ENCODE measurements at places on chromosomes 3 and 15.

DNA sequence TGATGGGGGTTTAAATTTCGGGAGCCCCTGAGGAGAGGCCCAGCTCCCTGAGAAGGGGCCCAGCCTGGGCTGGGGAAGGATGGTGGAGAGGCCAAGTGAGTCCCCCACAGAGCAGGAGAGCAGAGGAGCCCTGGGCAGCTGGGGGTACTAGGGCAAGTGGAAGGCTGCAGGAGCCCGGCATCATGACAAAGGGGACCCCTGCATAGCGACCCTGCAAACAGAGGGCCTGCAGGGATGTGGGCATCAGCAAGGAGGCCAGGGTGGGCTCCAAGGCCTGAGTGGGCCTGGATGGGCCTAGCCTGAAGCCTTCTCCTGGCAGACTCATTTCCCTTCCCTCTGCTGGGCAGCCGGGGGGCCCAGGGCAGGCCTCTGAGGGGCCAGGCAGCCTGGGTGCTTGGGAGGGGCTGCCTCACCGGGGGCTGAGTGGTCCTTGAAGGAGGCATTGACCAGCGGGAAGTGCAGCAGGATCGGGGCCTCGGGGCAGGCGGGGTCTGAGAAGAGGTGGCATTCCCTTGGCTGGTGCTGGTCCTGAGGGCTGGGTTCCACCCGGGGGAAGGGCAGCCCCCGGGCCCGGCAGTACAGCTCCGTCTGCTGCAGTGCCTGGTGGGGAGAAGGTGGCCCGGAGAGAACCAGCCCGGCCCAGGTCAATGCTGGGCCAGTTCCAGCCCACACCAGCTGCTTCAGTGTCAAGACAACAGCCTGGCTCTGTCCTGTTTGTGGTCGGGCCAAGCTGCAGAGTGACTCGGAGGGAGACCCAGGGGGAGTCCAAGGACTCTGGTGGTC is 24.7 kb downstream of the PLA2G4D start:
- no peak for DNase-seq

GRCh38 chr3:141485641-141486495 is 959 bp upstream of the RASA2 start:
- DNase-seq, result no peak

DNA sequence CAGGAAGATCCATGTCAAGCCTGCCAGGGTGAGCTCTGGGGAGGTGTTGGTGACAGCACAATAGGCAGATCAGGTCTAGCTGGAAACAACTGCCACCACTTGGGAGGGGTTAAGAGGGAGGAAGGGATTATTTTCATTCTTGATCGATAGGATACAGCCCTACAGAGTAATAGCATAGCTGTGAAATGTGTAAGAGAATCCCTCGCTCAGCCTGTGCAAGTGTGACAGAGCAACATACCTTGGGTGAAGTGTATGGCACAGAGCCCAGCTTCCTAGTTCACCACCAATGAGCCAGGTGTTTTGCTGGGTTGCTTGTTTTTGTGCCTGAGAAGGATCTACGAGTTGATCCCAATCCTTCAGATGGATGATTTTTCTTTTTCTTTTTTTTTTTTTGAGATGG is 9.2 kb upstream of the DCUN1D1 start:
- no peak for DNase-seq

- DNase-seq, result no peak
Measured at GRCh38 chr3:71305231-71306206, 278.0 kb downstream of the FOXP1 start.

GRCh38 chr15:73541479-73541878 is 91.7 kb downstream of the NPTN start:
- DNase-seq, result no peak

DNA sequence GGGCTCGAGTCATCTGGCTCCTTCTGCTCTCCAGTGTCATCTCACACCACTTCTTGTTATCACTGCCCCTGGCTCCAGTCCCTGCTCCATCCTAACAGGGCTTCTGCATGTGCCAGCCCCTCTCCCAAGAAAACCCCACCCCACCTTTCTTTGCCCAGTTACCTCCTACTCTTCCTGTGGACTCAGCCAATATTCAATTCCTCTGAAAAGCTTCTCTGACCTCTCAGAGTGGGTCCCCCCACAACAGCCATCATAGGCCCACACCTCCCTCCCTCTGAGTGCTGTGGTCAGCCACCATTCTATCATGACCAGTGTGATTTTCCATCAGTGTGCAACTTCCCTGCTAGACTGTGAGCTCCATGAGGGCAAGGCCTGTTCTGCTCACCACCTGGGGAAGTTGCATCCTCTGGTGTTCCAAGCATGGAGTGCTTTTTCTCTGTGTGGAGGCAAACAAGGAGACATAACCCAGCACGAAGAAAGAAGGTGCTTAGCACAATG is 71.6 kb downstream of the ADCY5 start:
- no peak for DNase-seq

DNA sequence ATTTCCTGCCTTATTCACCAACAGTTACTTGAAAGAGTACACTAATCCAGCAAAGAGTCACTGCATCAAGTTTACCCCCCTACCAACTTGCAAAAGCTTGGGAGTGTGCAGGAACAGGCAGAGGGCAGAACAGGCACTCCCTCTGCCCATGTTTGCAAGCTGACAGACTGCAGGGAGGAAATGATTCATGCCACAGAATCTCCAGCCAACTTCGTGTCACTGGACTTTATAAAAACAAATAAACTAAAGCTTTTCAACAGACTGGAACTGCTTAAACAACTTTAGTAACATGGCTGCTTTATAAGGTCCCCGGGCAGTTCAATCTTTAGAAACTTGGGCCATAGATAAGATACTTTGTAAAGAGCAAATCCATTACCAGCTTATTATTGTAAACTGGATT is 129.5 kb downstream of the THRB start:
- DNase-seq, result no peak

DNA sequence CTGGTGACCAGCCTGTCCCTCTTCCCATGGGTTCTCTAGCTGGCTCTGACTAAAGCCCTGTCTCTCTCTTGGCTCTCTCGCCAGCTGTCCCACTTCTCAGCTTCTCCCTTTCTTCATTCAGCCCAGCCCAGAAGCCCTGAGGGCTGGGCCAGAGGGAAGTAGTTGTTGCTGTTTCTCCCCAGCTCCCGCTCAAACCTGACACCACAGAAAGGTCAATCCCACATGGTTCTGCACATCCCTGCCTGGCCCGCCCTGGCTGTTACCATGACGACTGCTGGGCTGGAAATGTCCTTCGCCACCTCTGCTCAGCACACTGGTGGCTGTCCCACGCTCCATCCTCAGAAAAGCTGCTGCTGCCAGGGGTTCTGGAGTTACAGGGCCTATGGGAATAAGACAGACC is 25.9 kb downstream of the CCDC32 start:
- DNase-seq, result no peak

DNA sequence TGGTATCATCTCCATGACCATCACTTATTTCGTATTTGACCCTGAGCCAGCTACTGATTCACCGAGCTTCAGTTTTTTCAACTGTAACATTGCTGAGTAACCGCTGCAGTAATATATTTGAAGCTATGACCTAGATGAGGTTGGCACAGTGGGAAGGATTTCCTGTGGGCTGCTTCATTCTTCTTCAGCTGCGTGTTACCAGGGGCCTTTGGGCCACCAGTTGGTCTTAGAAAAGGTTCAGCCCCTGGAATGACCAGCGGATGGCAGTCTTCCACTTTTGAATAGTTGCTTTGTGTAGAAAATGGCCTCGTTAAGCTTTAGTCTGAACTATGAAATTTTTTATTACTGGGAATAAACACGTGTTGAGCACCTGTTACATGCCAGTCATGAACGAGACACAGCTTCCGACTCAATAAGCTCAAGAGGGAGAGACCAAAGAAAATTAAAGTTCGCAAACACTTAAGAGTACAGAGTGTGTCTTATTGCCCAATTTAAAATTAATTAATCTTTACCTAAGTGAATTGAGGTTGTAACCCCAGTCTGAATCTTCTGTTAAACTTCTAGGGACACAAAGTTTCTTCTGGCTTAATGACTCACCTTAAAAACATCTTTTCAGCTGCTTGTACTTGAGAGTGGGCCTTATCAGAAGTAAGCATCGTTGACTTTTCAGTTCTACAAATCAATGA is 57.6 kb upstream of the NR2E3 start:
- no peak for DNase-seq

- DNase-seq, result no peak
Measured at GRCh38 chr3:195212033-195212748, 58.8 kb downstream of the XXYLT1 start.

DNA sequence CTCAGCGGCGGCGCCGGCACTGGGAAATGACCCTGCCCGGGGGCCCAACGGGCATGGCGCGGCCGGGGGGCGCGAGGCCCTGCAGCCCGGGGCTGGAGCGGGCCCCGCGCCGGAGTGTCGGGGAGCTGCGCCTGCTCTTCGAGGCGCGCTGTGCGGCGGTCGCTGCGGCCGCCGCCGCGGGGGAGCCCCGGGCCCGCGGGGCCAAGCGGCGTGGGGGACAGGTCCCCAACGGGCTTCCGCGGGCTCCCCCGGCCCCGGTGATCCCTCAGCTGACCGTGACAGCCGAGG is 172 bp downstream of the ITPKA start:
- no peak for DNase-seq

DNA sequence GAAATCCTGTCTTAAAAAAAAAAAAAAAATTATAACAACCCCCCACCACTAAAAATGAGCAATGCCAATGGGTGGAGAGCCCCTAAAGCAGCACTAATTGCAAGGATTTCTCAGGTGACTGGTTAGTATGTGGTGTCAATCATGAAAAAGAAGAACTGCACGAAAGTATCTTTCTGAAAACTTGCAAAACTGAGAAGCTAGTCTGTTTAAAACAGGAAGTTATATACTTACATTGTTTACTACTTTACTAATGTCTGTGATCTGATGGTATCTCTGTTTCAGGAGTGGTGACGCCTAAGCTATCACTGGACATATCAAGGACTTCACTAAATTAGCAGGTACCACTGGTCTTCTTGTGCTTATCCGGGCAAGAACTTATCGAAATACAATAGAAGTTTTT is at the start of gene CCR3:
TSS of gene CCR3 (plus strand) at position 341 of the 400 bp plus-strand sequence. CDS start 22,699 bp downstream, outside the sequence.
- no peak for DNase-seq

- DNase-seq, result no peak
Measured at GRCh38 chr3:178048768-178049167, 487.5 kb upstream of the KCNMB2 start.

- peak; percentile 47 for DNase-seq
Measured at GRCh38 chr3:27721717-27722564, at the start of gene EOMES. EOMES (minus strand) TSS chr3:27722323; CDS start chr3:27722294, 29 bp downstream.

GRCh38 chr3:13872451-13872850 is 7.4 kb downstream of the WNT7A start:
- DNase-seq, result no peak

- no peak for DNase-seq
Measured at GRCh38 chr15:65630760-65631159, 9.0 kb downstream of the SLC24A1 start.

- no peak for DNase-seq
Measured at GRCh38 chr15:101654171-101654570, 2.0 kb upstream of the TM2D3 start.

- no peak for DNase-seq
Measured at GRCh38 chr3:187773233-187774184, 28.2 kb upstream of the BCL6 start.

DNA sequence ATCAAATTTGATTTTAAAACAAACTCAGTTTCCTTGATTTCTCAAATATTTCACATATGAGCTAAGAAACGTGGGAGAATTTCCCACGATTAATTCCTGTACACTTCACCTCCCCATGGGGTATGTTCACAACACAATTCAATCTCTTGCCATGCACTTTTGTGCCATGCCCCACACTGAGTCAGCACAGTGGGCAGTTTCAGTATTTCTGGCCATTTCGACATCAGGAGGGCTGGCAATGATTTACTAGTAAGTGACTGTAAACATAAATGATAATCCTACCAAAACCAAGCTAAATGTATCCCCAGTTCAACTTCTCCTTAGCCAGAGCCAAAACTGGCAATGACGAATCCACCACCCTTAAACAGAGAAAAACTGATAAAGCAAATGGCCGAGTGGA is 293.6 kb downstream of the FGF12 start:
- no peak for DNase-seq

DNA sequence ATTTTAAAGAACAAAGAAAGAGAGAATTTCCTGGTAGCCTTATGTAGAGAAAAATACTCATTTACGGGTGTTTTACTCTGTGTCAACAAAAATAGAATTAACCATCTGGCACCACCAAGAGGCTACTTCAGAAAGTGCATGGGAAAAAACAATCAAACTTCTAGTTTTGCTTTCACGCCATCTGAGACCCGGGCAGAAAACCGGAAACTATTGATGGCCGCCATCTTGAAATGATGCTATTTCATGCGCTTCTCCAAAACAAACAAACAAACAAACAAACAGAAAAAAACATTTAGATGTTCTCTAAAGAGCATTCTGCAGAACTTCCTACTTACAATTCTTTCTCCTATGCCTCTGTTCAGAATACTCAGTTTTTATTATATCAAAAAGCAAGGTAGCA is 49.4 kb upstream of the SYNPR start:
- no peak for DNase-seq

DNA sequence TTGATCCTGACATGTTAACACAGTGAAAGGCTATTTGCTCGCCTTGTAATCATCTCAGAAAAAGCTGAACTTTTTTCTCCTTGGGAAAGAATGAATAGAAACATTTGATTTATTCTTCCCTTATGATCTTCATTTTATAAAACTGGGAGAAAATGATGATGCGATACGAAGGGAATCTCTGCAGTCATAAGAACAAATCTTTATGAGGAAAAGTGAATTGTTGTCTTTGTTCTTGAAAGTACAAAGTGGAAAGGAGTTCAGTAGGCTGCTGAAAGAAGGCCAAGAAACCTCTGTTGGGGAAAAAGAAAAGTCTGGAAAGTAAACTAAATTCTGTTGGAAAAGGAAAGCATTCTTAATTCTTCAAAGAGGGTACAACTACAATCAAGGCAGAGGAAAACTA is 248.8 kb downstream of the NSUN3 start:
- no peak for DNase-seq

GRCh38 chr3:157938154-157938779 is 168.0 kb downstream of the SHOX2 start:
- no peak for DNase-seq

DNA sequence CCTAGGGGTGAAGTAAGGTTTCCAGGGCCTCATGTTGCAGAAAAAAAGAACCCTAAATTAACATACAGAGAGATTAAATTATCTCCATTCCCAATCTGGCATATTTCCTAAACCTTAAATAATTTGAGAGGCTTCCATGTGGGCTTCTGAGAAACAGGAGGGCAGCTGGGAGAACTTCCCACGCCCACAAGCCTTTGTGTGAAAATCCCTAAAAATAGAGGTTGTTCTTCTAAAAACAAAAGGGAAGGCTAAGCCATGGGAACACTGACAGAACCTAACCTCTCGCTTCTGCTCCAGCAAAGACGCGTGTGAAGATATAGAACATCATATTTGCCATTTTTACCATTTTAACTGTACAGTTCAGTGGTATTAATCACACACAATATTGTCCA is 812 bp upstream of the SLC12A8 start:
- DNase-seq, result no peak

- no peak for DNase-seq
Measured at GRCh38 chr3:28726840-28727239, 378.2 kb upstream of the AZI2 start.

DNA sequence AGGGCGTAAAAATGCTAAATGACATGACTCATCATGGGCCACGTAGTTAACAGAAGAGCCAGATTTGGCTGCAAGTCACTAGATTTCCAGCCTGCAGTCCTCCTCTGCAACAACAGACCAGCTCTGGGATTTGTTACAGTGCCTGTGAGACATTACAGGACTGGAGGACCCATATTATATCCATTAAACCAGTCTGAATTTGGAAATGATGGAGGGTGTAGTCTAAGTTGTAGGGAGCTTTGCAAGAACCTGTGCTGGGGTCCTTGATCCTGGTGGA is 10.8 kb downstream of the ZNF774 start:
- DNase-seq, result no peak
